ENCODE measurements at places on chromosomes 1 and 21.

DNA sequence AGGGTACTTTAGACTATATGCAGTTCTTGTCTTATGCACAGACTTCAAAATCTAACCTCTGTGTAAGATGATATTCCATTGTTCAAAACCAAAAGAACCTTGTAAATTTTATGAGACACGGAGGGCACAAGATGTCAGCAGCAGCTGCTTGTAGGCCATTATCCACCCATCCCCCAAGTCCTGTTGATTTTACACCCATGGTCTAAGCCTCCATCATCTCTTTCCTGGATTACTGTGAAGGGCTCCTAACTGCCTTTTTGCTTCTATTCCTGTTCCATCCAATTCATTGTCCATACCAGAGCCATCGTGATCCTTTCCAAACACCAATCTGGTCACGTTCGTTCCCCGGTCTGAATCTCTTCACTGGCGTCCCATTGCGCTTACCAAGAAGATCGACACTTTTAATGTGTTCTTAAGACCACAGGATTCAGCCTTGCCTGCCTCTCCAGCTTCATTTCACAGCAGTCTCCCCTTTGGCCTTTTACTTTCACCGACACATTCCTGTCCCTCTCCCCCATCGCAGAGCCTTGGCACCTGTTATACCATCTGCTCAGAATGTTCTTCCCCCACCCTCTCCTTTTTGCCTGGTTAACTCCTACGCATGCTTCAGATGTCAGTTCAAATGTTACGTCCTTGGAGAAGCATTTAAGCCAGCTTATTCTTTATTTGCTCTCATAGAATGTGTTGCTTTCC lies 107.3 kb upstream of the POU3F1 start:
- DNase-seq = no peak

GRCh38 chr1:196464480-196464941 lies 143.7 kb downstream of the KCNT2 start:
- DNase-seq = no peak

DNA sequence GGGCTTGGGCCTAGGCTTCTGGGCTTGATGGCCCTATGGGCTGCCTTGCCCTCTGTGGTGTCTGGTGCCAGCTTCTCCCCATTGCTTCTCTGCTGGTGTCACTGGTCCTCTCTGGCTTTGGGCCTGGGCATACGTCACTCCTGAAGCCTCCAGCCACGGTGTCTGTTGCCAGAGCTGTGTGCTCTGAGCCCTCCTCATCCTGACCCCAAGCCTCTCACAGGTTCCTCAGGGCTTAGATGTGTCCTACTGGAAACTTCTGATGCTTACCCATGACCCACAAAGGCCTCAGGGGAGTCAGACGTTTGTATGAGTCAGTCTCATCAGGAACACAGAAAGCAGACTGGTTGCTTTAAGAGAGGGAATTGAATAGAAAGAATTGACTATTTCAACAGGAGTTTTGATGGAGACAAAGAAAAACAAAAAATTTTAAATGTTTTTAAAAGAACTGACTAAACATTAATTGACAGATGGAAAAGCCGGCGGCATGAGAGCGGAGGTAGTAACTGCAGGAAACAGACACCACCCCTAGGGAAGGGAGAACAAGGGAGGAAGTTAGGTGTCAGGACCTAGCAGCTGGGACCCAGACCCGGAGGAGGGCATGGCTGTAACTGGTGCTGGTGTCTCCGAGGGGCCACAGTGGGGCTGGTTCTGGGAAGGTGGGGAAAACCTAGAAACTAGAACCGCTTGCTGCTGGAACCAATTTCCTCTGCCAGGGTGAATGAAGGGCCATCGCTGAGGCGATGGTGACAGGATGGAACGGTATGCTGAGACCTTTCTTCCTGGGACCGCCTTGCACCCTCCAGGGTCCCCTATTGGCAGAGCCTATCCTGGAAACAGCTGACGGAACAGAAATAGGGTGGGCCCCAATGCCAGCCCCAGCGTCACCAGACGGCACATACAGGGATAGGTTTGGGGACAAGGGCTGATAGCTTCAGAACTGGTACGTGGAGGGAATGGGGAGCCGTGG lies 40.0 kb upstream of the CITED4 start:
- no peak for DNase-seq

DNA sequence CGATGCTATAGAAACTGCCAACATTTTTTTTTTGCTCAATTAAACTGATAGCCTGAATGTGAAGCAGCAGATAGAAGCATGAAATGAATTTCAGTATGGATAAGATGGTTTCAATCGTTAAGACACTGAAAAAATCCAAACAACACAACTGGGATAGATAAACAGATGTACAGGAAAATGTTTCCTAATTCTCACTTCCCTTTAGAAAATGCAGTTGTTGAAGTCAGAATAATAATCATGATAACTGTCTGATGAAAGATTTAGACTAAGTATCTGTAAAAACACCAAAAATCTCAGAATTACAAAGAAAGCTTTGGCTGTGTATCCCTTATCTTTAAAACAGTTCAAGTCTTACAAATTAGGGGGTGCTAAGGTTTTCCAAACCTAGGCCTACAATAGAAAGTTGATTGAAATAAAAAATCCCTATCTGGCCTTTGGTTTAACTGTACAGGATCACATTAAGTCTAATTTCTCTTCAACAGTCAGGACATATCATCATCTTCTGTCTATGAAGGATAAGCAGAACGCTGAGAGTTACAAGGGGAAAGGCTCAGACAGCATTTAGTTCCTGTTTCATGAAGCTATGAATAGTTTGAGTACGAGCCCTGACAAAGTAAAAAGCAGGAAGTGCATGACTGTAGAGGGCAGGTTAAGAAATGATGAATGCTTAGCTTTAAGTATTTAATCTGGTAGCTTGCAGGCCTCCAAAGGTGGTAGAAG lies 203.2 kb downstream of the APP start:
- no peak for DNase-seq

All from SHP77 (cell line).